Cardiac muscle cell (in vitro differentiated cells and primary cell): ENCODE measurements at places on chromosomes 6 and 20. TPM values are rescaled to one million over a fixed set of nuclear protein-coding genes. Genes with fewer than 3 reads are reported as not detected.

Gene STX11
- 0.98 and 2.1 TPM in 2 replicates for total RNA-seq

Gene BHLHE23
- total RNA-seq: not detected in 2 replicates

Gene ZNF184
- total RNA-seq: 4.9 and 6.4 TPM in 2 replicates

Gene POFUT1
- total RNA-seq: 26.2 and 31.4 TPM in 2 replicates

Gene CEBPB
- 18.2 and 22.0 TPM in 2 replicates for total RNA-seq

Gene ADGB
- not detected in 2 replicates for total RNA-seq

Gene MMP24
- 8.7 and 8.9 TPM in 2 replicates for total RNA-seq

Gene SLC35D3
- total RNA-seq: 0.74 and 2.4 TPM in 2 replicates

Gene OCSTAMP
- not detected in 2 replicates for total RNA-seq

Gene ASIP
- total RNA-seq: not detected in 2 replicates

Gene LTB
- 0.70 TPM in 1 of 2 replicates, not detected in the other for total RNA-seq

Gene C20orf202
- total RNA-seq: 0.14 and 0.83 TPM in 2 replicates

Gene PHF1
- total RNA-seq: 61.9 and 116 TPM in 2 replicates

Gene POLR1H
- total RNA-seq: 22.0 and 22.4 TPM in 2 replicates

Gene HLA-DQB1
- 0.18 and 7.2 TPM in 2 replicates for total RNA-seq

Gene CTCFL
- 0.09 TPM in 1 of 2 replicates, not detected in the other for total RNA-seq

Gene TMEM244
- not detected in 2 replicates for total RNA-seq

Gene TCF21
- 3.7 and 4.9 TPM in 2 replicates for total RNA-seq

Gene TGM3
- 0.11 TPM in 1 of 2 replicates, not detected in the other for total RNA-seq

Gene HLA-DRB5
- not detected in 2 replicates for total RNA-seq

Gene SLC17A1
- not detected in 2 replicates for total RNA-seq

Gene PRPH2
- total RNA-seq: 7.3 and 10.1 TPM in 2 replicates

Gene CST2
- total RNA-seq: not detected in 2 replicates

Gene ZSCAN9
- 18.6 and 21.8 TPM in 2 replicates for total RNA-seq

Gene MYMX
- total RNA-seq: 0.21 TPM in 1 of 2 replicates, not detected in the other

Gene MUC21
- not detected in 2 replicates for total RNA-seq

Gene BTN1A1
- not detected in 2 replicates for total RNA-seq

Gene SIRPA
- 43.0 and 58.3 TPM in 2 replicates for total RNA-seq

Gene ZHX3
- 5.8 TPM in 2 replicates for total RNA-seq

Gene PKIB
- 51.0 and 69.1 TPM in 2 replicates for total RNA-seq
